ENCODE measurements at places on chromosomes 7 and 10.

- DNase-seq = no peak
These were observed 95.8 kb downstream of the CFAP58 start for GRCh38 chr10:104449391-104449790.

DNA sequence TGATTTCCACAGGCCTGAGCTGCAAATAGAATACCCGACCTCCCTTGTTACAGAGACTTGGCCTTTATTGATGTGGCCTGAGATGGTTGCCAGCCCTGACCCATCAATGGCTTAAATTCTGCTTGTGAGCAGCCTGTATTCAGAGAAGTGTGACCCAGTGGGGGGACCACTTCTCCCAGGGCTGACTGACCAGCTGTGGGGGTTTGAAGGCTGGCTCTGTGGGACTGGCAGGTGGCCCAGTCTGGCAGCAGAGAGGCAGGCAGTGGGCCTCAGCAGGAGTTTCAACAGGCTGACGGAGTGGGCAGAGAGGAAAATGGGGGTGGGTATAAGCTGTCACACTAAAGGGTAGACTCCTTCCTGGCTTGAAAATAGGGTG is 12.2 kb upstream of the PPIF start:
- DNase-seq = no peak

DNA sequence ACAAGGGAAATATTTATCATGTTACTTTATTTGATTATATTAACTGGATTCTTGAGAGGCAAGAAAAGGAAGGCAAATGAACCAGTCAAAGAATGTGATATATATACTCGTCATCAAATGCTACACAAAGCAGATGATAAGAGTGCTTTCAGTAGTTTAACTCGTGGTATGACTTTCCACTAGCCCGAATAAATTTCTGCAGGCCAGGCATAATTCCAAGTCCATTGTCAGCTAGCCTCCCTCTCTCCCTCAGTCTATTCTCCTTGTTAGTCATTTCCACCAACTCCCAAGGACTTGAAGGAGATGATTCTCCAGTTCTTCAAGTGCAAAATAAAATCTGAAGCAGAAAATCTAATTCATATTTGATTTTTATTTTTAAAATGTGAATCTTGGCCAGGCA is 190.5 kb downstream of the GLI3 start:
- no peak for DNase-seq

GRCh38 chr10:123570051-123570897 is 95.9 kb upstream of the GPR26 start:
- DNase-seq = no peak

GRCh38 chr10:128865436-128866195 is 601.4 kb upstream of the MGMT start:
- DNase-seq = no peak

DNA sequence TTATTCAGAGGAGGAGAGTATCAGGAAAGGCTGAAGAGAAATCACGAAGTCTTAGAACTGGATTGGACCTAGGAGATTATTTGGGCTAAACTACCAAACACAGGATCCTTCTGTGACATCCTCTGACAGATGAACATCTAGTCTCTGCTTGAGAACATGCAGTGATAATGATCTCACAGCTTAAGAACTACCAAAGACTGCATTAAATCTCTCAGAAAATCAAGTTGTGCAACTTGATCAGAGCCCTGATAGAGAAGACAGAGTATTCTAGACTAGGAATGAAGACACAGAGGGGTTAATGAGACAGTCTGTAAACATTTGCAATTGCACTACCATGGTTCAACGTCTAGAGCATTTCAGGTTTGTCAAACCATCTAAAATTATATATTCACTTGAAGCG is 37.1 kb upstream of the AGBL3 start:
- no peak for DNase-seq

DNA sequence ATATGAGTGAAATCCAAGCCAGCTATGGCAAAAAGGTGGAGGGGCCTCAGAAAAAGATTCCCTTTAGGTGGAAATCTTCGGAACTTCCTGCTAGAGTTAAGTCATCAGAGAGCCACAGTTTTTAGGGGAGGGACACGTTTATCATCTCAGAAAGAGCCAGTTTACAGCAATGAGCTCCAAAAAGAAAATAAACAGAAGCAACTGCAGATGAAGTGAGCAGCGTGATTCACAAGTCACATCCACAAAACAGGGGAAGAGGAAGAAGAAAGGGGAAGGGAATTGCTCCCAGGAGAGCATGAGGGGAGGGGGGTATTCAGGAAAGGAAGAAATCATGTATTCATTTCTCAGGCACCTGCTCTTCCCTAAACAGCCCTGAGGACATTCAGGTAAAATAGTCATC is 156.2 kb upstream of the FOXK1 start:
- DNase-seq = no peak

DNA sequence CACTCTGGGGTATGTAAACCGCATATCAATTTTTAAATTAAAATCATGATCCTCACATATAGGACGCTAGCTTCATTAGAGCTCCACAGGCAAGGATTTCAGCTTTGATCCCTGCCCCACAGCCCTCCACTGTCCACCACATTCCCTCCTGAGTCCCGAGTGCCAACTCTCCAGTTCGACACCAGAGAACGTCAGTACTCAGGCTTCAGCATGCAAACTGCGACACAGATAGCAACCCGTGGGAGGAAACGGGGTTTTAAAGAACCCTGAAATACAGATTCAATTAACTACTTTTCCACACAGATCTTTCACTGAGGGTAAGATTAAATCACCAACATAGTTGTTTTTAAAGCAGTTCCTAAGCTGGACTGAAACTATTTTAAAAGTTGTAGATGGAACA is 26.1 kb downstream of the RAPGEF5 start:
- DNase-seq = no peak

- no peak for DNase-seq
These were observed 295.5 kb downstream of the ABCA13 start for GRCh38 chr7:48466713-48467112.

DNA sequence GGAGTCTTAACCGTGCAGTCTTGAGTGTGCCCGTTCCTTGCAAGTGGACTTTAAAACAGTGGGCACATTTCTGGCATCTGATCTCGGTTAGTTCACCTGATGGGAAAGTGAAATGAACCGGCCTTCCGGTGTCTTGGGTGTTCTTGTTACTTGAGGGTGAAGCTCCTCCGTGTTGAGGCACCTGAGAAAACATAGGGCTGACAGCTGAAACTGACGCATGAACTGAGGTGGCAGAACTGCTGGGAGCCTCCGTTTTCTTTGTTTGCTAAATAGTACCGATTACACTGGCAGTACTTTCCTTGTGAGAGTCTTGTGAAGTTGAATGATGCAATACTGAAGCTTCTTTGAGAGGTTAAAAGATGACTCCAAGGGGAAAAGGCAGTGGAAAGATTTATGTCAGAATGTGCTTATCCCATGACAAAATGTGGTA is 62.8 kb upstream of the SAMD8 start:
- DNase-seq = no peak

- DNase-seq = no peak
These were observed 40.8 kb upstream of the CTBP2 start for GRCh38 chr10:125201108-125201524.
